ENCODE measurements at places on chromosomes 13 and 19. TPM values are rescaled to one million over a fixed set of nuclear protein-coding genes. Genes with fewer than 3 reads are reported as not detected.

Gene RASL11A
- 2.9 TPM for total RNA-seq

Gene IRS2
- total RNA-seq: 20.7 TPM

Gene ZNF724
- total RNA-seq: 7.5 TPM

Gene CLEC17A
- total RNA-seq: 4.3 TPM

Gene OR10H1
- total RNA-seq: not detected

DNA sequence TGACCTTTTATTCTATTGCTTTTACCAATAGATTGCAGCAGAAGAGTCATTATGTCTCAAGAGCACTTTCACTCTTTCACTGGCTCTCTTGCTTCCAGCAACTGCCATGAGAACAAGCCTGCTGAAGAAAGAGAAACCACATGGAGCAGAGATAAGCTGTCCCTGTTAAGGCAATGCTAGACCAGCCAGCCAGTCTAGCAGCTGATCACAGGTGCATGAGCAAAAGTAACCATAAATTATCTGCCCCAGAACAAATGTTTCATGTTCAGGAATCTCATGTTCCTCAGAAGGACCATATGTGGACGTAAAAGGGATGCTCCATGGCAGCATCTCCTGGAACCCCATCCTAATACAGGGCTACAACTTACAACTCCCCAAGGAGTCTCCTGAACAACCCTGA lies 20.4 kb upstream of the DCLK1 start:
- DNase-seq: no peak

GRCh38 chr13:95480791-95481780 lies 71.4 kb upstream of the CLDN10 start:
- no peak for DNase-seq

DNA sequence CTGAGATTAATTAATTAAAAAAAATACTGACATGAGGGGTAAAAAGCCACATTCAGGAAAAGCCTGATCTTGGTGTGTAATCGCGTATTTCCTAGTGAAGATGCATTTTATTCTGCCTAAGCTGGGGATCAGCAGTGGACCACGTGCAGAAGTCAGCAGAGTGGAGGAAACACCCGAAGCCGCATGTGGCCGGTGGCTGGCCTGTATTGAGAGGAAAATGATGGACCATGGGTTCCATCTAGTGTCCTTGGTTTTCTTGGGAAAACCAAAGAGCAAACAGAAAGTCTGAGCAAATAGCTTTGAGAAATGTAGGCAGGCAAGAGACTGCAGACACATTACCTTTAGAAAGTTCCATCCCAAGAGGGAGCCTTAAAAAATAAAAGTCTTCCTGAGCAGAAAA lies 23.7 kb upstream of the SHISA2 start:
- no peak for DNase-seq

DNA sequence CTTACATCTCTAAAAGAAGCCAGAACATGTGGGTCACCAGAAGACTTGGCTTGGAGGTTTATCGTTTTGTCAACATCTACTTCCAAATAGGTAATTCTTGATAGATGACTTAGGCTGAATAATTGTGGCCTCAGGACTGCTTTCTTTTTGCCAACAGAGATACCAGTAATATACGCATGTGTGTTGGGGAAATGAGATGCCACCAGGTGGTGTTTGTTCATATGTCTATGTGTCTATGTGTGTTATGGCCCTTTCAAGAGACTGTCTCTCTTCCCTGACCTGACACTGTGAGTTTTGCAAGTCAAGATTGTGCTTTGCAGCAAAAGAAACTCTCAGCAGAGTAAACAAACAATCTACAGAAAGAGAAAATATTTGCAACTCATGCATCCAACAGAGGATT lies 31.6 kb upstream of the METTL21C start:
- DNase-seq: no peak

DNA sequence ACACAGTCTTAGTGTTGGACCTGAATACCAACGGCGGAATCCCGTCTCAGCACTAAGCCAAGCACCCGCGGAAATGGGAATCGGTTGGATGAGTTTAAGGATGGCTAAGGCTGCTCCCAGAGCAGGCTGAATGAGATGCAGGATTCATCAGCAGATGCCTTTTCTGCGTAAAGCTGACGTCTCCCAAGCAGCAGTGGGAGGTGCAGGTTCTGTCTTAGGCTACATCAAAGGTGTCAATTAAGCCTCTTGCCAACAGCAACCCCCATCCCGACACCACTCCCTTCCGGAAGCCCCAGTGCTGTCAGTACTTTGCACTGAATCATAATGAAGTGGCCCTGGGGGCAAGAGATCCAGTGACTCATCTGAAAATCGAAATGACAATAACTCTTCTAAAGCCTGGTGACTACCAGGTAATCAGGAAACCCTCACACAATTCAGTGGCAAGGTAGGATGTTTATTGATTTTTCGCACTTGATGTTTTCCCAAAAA lies 275.6 kb downstream of the DCLK1 start:
- no peak for DNase-seq

DNA sequence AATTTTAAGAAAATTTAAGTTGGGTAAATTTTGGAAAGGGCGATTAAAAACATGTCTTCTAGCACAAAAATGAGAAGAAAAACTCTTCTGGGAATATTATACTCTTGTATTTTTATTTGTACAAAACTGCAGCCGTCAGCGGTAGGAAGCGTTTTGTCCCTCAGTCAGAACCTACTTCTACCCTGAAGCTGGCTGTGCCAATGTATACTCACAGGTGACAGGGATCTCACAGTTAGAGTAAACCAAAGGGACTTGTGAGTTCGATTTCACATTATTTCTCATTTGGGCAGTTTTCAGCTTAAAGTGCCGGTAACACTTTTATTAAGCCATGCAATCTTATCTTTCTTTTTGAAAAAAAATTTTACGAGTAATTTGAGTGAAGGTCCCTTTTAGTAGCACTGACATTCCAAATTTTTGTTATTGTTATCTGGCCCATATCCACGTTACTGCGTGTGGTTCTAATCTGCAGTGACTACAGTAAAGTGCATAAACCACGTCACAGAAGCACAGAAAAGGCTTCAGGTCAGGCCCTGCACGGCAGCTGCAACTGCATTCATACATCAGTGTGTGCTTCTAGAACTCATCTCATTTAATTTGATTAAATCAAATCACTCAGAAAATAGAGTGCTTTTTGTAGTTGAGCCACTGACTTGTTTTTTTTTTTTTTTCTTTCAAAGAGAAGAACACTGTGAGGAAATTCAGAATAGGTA lies 387.3 kb downstream of the LIG4 start:
- DNase-seq: no peak

DNA sequence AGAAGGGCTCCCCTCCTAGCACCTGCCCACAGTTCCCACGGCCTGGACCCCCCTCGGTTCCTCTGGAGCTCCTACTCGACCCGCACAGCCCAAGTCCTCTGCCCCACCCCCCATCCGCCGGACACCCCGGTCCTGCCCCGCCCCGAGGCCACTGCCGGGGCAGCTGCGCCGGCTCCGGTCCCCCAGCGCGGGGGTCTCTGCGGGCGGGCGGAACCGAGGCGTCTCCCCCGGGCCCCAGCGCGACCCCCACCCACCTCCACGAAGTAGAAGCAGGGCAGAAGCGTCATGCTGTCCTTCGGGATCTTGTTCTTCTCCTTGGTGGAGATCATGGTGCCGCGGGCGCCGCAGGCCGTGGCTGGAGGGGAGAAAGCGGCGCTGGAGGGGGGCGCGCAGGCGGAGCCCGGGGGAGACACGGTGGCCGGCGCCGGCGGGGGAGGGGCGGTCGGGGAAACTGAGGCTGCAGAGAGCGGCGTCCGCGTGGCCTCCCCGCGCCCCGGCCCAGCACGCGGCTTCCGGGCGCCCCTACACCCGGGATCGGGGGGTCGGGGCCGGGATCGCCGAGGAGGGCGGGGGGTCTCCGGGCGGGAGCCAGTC lies 427 bp downstream of the PLPPR3 start:
- no peak for DNase-seq

- DNase-seq: no peak
Observed at GRCh38 chr13:114151565-114152284, 19.3 kb upstream of the RASA3 start.

GRCh38 chr19:32750441-32751055 lies 31.0 kb downstream of the TDRD12 start:
- no peak for DNase-seq

GRCh38 chr19:47860602-47861297 lies 1.7 kb downstream of the TPRX2 start:
- no peak for DNase-seq

DNA sequence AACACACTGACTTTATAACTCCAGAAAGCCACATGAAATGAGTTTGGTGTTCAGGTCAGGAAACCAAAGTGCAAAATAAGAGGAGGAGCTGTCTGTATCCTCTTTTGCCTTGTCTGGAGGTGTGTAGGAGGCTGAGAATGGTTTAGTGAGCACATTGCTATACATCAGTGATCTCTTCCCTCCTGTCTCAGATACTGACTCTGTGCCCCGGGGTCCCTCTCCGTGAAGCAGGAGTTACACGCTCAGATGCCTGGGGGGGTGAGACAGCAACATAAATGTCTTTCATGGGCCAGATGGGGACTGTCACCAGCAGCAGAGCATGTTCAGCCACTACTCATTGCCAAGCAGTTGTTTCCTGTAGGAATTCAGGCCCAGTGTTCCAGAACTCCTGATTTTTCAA lies 285.4 kb downstream of the ATP8A2 start:
- no peak for DNase-seq

GRCh38 chr13:64553411-64554129 lies 2676.6 kb downstream of the PCDH9 start:
- DNase-seq: no peak

DNA sequence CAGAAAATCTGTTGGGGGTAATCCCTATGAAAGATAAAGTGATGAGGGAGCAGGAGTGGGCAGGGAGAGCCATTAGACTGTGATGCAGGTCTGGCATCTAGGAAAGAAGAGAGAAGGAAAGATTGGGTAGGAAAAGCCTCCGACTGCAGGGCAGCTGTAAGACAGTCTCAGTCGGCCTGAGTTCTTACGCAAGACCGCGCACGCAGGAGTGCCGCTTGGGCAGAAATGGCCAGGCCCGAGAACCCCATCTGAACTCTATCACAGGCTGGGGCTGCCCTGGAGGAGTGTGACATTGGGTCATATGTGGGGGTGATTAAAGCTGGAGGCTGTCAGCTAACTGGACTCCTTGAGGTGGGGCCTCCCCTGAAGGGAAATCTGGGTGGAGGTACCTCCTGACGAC lies 13.9 kb upstream of the FBXL3 start:
- DNase-seq: no peak

All from naive thymus-derived CD8-positive, alpha-beta T cell (primary cell).